ENCODE measurements at places on chromosomes 3 and 15.

DNA sequence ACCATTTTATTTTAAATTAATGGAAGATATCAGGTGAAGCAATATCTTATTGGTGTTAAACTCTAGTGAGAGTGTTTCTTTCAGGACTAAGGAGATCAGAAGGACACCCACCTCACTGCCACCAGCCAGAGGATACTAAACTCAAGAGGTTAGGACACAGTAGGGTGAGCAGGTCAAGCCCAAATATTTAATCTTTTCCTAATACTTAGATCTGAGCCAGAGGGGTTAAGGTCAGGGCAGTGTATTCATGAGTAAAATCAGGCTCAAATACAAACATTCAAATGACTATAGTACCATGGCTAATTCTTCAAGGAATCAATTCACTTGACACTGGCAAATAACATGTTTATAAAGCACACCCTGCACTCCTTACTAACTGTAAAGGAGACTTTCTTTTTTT is 65.0 kb upstream of the IP6K2 start:
- DNase-seq, result no peak

GRCh38 chr3:125381743-125382142 is 6.6 kb upstream of the ZNF148 start:
- no peak for DNase-seq

- DNase-seq, result no peak
These were observed 43.4 kb upstream of the ARL14 start for GRCh38 chr3:160633361-160634083.

DNA sequence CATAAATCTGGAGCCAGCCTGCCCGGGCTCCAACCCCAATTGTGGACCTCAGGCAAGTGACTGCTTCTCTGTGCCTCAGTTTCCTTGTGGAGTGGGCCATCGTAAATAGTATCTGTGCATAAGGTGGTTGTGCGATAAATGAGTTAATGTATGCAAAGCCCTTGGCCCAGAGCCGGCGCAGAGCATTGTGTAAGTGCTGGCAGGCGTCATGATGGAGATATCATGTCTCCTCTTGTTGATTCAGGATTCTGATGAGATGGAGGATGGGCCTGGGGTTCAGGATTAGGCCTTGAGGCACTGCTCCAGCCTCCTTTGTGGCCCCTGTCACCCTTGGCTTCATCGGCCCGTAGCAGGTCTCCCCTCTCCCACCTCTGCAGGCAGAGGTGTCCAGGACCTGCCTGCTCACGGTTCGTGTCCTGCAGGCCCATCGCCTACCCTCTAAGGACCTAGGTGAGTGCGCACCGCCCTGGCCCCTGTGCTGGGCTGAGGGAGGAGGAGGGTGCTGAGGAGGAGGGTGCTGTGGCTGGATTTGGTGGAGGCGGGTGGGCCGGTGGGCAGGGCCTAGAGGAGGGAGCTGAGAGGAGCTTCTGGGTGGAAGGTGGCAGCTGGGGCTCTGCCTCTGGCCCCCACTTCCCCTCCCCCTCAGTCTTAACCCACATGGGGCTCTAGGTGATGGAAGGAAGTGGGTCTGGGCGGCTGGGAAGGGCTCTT is 1.3 kb downstream of the PLA2G4B start:
- no peak for DNase-seq

DNA sequence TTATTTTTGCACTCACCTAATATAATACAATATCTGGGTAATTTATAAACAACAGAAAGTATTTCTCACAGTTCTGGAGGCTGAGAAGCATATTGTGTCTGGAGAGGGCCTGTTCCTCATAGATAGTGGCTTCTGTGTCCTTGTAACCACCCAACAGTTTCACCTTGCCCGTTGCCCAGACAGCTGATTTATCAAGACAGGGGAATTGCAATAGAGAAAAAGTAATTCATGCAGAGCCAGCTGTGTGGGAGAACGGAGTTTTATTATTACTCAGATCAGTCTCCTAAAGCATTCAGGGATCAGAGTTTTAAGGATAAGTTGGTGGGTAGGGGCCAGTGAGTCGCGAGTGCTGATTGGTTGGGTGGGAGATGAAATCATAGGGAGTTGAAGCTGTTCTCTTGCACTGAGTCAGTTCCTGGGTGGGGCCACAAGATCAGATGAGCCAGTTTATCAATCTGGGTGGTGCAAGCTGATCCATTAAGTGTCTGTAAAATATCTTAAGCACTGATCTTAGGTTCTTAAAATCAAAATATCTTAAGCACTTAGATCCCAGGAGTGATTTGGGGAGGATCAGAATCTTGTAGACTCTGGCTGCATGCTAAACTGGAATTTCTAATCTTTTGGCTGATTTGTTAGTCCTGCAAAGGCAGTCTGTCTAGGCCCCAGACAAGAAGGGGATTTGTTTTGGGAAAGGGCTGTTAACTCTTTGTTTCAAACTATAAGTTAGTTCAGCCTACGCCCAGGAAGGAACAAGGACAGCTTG is 33.9 kb upstream of the C15orf39 start:
- DNase-seq, result no peak

- DNase-seq, result no peak
These were observed 237.7 kb downstream of the AGBL1 start for GRCh38 chr15:86317384-86317740.

DNA sequence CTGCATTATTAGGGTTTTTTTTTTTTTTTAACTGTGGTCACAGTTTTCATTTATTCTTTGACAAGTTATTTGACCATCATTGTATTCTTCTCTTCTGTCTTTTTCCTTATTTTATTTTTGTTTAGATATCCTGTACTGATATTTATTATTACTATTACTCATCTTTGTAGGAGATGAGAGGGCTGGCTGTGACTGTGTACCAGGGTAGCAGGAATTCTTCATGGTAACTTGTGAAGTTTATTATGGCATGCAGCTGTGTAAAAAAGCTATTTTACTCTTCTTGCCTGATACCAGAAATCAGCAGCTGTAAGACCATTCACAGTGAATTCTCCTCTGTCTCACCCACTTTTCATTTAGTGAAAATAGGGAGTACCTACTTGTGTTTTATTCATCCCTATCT is 44.5 kb downstream of the ATP6V1A start:
- no peak for DNase-seq

- DNase-seq, result no peak
These were observed 392.4 kb downstream of the EDEM1 start for GRCh38 chr3:5579946-5580345.

GRCh38 chr15:47409600-47409999 is 307.7 kb upstream of the SEMA6D start:
- no peak for DNase-seq

- DNase-seq, result no peak
These were observed 720.2 kb downstream of the ROBO1 start for GRCh38 chr3:79047581-79047980.
